BE2C (cell line): ENCODE measurements at places on chromosomes 5 and 9.
A peak's percentile ranks its signal among the peaks of the same experiment; 100 is the strongest.

GRCh38 chr5:88663793-88664216 lies 219.2 kb downstream of the MEF2C start:
- no peak for DNase-seq

DNA sequence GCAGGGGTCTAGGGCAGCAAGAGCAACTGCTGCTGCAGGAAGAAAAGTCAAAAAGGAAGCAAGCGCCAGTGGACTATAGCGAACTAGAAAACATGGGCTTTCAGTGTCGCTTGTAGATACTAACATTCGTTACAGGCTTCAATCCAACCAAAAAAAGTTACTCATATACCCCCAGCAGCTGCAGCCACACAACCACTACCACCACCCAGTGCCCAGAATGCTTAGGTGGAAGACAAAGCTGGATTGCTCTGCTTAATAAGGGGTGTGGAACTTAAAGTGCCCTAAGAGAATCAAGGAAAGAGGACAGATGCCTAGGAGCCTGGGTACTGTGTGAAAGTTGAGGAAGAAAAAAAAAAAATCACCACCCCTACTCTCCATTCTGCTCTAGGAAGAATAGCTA lies 203.6 kb downstream of the ELAVL2 start:
- DNase-seq: no peak

GRCh38 chr9:127825319-127826051 lies 22.8 kb downstream of the FPGS start:
- peak; percentile 74 for DNase-seq

- DNase-seq: no peak
These were observed 81.0 kb downstream of the DAPK1 start for GRCh38 chr9:87578625-87579024.

DNA sequence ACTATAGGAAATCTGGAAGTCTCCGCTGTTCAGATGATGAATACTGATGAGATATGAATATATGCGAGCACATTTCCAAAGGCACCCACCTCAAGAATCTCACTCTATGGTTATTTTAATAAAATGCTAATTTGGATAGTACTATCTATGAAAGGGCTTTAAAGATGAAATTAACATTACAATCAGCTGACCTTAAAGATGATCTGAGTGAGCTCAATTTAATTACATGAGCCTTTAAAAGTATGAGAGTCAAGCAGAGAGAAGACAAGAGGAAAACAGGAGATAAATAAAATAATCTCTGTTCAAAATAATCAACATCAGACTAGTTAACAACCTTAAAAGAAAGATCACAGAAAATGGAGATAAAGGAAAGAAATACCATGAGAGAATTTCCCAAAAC lies 474.1 kb upstream of the TUSC1 start:
- no peak for DNase-seq

DNA sequence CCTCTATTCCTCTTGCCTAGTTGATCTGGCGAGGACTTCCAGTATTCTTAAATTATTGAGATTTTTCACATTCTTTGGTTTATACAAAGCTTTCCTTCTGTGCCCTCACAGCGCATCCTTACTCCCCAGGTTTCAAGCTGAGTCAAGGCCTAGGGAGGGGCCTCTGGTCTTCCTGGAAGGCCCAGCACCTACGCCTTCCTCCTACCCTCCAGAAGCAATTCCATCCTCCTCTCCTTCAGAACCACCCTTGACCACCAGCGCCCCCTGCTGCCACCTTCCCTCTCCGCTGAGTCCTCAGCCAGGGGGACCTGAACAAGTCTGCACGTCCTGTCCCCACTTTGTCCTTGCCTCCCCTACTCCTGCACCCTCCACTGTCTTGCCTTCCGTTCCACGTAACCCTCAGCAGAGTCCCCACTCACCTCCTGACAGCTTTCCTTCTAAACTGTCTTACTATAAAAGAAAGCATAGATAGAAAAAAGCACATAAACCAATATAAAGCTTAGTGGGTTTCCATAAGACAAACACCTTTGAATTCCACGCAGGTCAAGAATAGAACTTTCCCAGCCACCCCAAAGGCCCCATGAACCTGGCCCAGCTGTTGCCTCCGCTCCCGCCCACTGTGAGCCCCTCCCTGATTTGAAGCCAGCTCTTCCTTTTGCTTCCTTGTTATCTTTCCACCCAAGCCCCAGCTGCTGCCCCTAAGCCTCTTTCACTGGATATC lies 63.0 kb upstream of the CTSL start:
- DNase-seq: peak; percentile 90

DNA sequence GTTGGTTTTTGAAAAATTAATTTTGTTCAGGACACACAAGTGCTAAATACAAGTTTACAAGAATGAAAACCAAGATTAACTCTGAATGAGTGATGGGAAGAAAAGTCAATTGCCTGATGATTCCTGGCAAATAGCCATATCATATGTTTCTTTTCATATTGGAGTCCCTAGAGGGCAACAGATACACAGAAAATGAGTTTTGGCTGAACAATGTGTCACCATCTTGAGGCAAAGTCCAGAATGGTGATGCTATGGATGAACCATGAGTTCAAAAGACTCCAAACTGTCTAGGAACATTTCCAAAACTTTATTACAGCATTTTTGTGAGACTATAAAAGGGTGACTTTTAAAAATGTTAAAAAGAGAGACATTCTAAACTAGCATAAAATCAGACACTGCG lies 382.9 kb downstream of the TMEM161B start:
- DNase-seq: no peak

DNA sequence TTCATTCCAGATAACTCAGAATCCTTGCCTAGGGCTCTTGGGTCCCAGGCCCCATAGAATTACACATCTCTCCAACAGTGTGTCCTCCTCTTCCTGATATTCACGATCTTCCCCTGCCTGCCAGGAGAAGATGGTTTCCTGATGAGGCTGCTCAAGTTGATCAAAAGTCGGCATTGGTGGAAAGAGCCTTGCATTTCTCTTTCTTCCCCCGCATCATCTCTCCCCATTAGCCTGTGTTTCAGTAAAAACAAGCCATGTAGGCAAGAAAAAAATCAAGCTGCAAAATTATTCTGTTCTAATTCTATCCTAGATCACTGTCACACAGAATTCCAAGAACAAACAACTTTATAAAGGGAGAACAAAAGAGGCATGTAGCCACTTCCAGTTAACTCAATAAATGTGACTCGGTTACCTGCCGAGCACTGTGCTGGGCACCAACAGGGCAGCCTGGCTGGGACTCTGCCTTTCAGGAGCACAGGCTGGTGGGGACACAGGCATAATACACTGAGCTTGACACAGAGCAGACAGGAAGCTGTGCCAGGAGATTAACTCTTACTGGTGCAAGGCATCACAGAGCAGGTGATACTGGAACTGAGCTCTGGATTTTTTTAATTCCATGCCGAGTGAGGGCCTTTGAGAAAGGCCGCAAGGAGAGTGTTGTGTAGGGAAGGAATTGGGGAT lies 25.6 kb downstream of the TMOD1 start:
- DNase-seq: no peak

- no peak for DNase-seq
These were observed 65.8 kb downstream of the ERAP1 start for GRCh38 chr5:96741891-96742309.

GRCh38 chr5:178160176-178160575 lies 6.5 kb upstream of the NHP2 start:
- no peak for DNase-seq

- DNase-seq: peak; percentile 36
These were observed 71.0 kb downstream of the LRRC70 start for GRCh38 chr5:62649476-62650113.

DNA sequence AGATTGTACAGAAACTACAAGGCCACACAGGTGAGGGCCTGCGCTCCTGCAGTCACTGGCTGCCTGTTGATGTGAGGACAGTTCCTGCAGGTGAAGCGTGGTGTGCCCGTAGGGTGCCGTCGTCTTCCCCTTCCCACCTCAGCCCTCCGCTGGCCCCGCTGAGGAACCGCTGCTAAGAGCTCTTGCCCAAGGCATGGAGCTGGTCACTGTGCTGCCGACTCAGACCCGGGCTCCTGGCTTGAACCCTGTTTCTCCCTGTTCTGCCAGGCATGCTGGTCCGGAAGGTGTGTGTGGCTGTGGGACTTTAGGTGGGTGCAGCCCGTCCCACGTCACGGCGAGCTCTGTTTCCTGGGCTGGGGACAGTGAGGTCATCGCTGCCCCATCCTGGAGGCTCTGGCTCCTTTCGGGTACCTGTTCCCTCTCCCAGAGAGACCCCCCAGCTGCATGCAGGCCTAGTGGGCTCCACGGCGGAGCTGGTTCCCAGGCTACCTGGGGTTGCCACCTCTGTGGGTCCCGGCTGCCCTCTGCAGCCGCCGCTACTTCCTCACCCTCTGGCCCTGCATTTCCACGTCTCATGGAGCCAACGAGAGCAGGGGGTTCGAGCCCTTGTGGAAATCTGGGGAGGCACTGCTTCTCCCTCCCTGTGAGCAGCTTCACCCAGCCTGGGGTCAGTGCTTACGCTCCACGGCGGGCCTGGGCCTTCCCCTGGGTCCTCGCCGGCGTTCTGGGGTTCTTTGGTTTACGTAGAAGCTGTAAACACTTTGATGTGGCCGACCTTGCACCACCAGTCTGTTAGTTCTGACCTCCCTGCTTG lies 7.6 kb downstream of the RNU6ATAC start:
- no peak for DNase-seq

GRCh38 chr9:127703289-127703946 lies 3.4 kb upstream of the CFAP157 start:
- no peak for DNase-seq
